Thoracic aorta (tissue), 2 donors: ENCODE measurements at places on chromosomes 7 and 10.

DNA sequence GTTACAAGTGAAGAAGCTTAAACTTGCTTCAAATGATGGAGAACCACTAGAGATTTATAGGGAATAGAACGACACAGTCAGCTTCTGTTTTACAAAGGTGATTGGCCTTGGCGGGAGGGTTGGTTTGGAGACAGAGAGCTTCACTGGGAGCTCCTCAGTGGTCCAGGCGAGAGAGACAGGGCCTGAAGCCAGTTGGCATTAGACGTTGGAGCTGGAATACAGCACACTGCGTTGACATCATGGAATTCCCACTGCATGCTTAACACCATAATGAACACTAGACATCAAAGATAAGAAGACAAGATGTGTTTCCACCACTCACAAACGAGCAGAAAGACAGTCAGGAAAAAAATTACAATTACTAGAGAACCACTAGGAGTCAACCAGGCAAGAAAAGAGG lies 67.8 kb downstream of the TBXAS1 start:
- no peak overlapping the region for H3K4me3 ChIP-seq
- H3K4me1 ChIP-seq, result no peaks in the 10 kb centered on the region
- H3K27ac ChIP-seq, result no peak overlapping the region
- no peaks in the 10 kb centered on the region for H3K27me3 ChIP-seq
- no peaks in the 10 kb centered on the region for H3K36me3 ChIP-seq
- DNase-seq, result no peak

DNA sequence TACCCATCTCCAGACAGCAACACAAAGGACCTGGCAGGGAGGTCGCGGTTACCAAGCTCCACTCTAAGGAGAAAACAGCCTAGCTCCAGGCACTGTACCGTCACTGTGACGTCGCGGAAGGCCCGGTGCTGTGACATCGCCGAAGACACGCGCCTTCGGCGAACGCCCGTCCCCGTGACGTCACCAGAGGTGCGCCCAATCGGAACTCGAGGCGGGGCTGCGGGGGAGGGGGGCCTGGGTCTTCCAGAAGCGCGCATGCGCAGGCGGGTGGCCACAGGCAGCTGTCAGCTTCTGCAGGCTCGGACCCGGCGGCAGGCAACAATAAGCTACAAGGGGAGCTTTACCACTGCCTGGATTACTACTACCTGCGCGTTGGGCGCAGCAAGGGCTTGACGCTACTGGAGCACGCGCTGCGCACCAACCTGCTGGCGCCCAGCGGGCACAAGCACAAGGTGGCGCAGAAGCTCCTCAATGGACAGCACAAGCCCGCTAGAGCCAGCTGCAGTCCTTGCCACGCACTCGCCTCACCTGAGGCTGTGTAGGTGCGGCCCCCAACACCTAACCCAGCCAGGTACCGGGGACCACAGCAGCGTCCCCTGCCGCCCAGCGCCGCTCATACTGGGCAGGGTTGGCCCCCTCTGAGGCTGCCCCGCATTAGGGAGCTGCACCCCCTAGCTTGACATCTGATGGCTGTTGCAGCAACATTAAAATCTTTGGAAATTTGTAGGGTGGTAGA lies 208.4 kb downstream of the TPST1 start:
- peaks cover 8% of the 10 kb centered on the region for H3K4me1 ChIP-seq
- no peak overlapping the region for H3K27ac ChIP-seq
- no peaks in the 10 kb centered on the region for H3K36me3 ChIP-seq
- no peaks in the 10 kb centered on the region for H3K27me3 ChIP-seq
- H3K4me3 ChIP-seq, result peak overlapping the region; percentile 76
- DNase-seq, result peak; percentile 50

GRCh38 chr10:48691812-48692528 lies 7.3 kb downstream of the WDFY4 start:
- H3K27ac ChIP-seq, result no peak overlapping the region
- no peak overlapping the region for H3K4me3 ChIP-seq
- no peaks in the 10 kb centered on the region for H3K36me3 ChIP-seq
- H3K27me3 ChIP-seq, result no peaks in the 10 kb centered on the region
- no peak for DNase-seq

- H3K4me3 ChIP-seq, result no peak overlapping the region
Observed at GRCh38 chr7:40851001-40851400, 716.2 kb downstream of the SUGCT start.

DNA sequence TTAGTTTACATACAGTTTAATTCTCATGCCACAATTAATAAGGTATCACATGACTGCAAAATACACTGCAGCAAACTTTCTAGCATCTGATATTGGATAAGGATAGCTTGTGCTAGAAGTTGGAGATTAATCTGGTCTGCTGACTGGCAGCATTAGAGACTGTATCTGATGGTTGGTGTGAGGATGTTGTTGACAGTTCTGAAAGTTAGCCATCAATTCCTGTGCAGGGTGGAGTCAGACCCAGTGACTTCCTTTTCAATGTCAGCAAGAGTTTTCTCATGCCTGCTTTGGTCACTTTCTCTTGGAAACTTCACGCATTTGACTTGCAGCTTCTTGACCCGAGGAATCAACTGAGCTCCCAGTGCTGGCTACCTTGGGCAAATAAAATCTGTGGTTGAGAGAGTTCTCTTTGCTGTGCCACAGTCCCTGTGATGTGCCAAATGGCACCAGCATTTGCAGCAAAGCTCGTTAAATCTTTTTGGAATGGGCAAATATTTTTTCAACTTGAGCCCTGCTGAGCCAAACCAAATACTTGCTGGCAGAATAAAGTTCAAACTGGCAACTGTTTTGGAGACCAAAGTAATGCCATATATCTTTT lies 233.0 kb downstream of the TRIL start:
- no peaks in the 10 kb centered on the region for H3K27me3 ChIP-seq
- DNase-seq, result no peak
- H3K4me3 ChIP-seq, result no peak overlapping the region
- H3K4me1 ChIP-seq, result peaks cover 27% of the 10 kb centered on the region
- H3K36me3 ChIP-seq, result no peaks in the 10 kb centered on the region
- no peak overlapping the region for H3K27ac ChIP-seq

DNA sequence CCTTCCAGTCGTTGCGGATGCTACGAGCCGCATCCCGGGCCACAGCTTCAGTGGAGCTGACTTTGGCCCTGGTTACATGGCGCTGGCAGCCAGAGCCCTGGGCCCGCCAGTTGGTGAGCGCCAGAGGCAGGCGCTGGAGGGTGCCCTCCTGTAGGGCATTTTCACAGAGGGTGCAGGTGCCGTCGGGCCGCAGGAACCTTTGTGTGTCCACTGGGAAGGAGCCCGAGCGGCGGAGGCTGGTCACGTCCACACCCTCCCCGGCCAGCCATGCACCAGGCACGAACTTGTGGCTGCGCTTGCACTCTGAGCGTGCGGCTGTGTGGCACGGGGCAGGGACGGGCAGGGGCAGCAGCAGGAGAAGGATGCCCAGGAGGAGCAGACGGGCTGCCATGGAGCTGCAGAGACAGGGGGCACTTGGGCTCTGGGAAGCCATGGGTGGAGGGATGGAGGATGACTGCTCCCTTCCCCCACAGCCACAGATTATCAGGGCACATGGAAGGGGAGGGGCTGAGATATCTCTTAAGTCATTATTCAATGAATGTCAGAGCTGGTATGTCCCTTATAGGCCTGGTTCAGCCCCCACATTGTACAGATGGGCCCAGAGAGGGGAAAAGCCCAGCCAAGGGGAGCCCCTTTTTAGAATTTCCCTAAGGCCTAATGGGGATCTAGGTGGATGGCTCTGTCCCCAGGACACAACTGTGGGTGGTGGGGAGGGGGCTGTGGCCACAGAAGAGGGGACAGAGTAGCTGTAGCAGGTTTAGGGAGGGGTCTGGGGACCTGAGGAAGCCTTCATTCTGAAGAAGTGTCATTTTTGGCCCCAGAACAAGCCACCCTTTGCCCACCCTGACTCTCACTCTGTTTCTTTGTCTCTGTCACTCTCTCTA lies 1.8 kb downstream of the PRF1 start:
- H3K27ac ChIP-seq, result no peak overlapping the region
- no peak for DNase-seq
- no peaks in the 10 kb centered on the region for H3K27me3 ChIP-seq
- H3K36me3 ChIP-seq, result no peaks in the 10 kb centered on the region
- no peak overlapping the region for H3K4me3 ChIP-seq

DNA sequence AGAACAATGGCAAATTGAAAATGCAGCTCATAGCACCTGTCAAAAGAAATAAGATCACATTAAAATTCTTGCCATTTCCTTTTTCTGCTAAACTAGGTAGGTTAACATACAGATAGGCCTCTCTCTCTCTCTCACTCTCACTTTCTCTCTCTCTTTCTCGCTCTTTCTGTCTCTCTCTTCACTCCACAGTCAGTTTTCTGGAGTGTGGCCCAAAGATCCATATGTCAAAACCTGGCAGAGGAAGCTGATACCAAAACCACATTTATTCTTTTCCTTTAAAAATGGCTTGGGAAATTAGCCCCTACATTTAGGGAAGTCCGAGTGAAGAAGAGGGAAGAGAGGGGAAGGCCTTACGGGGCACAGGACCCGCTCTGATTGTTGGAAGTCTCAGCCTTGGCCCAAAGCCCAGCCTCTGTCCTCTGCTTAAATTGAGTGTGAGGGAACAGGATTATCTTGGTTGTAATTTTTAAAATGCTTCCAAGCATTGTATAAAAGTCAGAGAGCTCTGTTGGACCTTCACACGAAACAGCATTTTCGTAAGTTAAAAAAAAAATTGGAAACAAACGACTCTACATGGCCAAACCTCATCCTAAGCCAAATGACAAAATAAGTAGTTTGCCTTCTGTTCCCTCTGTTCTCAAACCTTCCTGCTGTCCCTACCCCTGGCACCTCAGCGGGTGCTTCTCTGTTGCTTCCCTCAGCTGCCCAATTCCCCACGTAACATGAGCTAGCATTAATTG lies 83.2 kb downstream of the FRMD4A start:
- no peak overlapping the region for H3K4me3 ChIP-seq
- H3K27me3 ChIP-seq, result no peaks in the 10 kb centered on the region
- H3K27ac ChIP-seq, result no peak overlapping the region

- H3K4me1 ChIP-seq, result no peaks in the 10 kb centered on the region
- no peak for DNase-seq
- H3K27me3 ChIP-seq, result no peaks in the 10 kb centered on the region
- no peak overlapping the region for H3K27ac ChIP-seq
- H3K36me3 ChIP-seq, result no peaks in the 10 kb centered on the region
- H3K4me3 ChIP-seq, result no peak overlapping the region
Observed at GRCh38 chr7:140084972-140085371, 22.2 kb upstream of the PARP12 start.

- no peaks in the 10 kb centered on the region for H3K36me3 ChIP-seq
- peaks cover 5% of the 10 kb centered on the region for H3K27me3 ChIP-seq
- H3K4me3 ChIP-seq, result peak overlapping the region; percentile 57
Observed at GRCh38 chr7:73770860-73771670, 995 bp upstream of the CLDN3 start.

GRCh38 chr10:80685355-80685754 lies 147.7 kb downstream of the SH2D4B start:
- H3K36me3 ChIP-seq, result no peaks in the 10 kb centered on the region
- no peak overlapping the region for H3K27ac ChIP-seq
- H3K27me3 ChIP-seq, result no peaks in the 10 kb centered on the region

DNA sequence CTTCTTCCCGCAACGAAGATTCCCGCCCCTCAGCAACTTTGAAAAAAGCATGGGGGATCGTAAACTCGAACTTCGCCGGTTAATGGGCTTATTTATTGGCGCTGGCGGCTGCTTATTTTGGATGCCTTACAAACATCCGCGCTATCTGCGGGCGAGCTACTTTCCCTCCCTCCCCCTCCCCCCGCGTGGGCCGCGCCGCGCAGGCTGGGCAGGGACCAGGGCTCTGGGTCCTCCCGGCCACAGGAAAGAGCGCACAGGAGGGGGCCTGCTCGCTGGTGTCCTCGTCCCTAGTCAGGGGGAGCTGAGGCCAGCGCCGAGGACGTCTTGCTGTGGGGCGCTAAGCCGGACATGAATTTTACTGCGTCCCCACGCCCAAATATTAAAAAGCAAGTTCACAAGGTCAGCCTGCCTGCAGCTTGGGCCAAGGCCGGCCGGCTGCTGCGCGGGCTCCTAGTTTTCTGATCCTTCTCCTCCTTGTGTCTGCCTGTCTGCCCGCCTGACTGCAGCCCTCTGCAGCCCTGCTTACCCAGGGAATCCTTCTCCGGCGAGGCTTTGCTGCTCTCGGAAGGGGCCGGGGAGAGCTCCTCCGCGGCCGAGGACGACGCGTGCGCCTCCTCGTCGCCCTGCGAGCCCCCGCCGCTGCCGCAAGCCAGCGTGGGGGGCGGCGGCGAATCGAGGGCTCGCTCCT lies 1.2 kb downstream of the HOXA10 start:
- no peak for DNase-seq
- H3K27me3 ChIP-seq, result peaks cover 24% of the 10 kb centered on the region
- H3K27ac ChIP-seq, result peak overlapping the region; percentile 36
- peaks cover 15% of the 10 kb centered on the region for H3K4me1 ChIP-seq

DNA sequence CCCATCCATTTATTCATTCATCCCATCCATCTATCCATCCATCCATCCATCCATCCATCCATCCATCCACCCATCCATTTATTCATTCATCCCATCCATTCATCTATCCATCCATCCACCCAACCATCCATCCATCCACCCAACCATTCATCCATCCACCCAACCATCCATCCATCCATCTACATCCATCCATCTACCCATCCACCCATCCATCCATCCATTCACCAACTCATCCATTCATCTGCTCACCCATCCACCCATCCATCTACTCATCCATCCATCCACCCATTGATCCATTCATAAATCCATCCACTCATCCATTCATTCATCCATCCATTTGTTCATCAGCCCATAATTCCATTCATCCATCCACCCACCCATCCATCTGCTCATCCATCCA lies 56.4 kb downstream of the PFKFB3 start:
- H3K4me1 ChIP-seq, result no peaks in the 10 kb centered on the region
- DNase-seq, result no peak
- H3K36me3 ChIP-seq, result no peaks in the 10 kb centered on the region
- no peak overlapping the region for H3K27ac ChIP-seq
- H3K27me3 ChIP-seq, result no peaks in the 10 kb centered on the region
- no peak overlapping the region for H3K4me3 ChIP-seq

GRCh38 chr7:43729924-43730248 lies 563 bp upstream of the COA1 start:
- DNase-seq, result no peak
- H3K27ac ChIP-seq, result peak overlapping the region; percentile 84
- peak overlapping the region; percentile 96 for H3K4me3 ChIP-seq
- no peaks in the 10 kb centered on the region for H3K36me3 ChIP-seq

- DNase-seq, result no peak
- no peaks in the 10 kb centered on the region for H3K36me3 ChIP-seq
- H3K27ac ChIP-seq, result peak within 1 kb of the TSS; percentile 15
- peaks cover 5% of the 10 kb centered on the region for H3K4me1 ChIP-seq
- peak within 1 kb of the TSS; percentile 72 for H3K4me3 ChIP-seq
Observed at GRCh38 chr10:102869258-102870198, at the start of gene AS3MT. AS3MT (plus strand) TSS chr10:102869470; CDS start chr10:102869593, 123 bp downstream.

GRCh38 chr10:36224431-36224985 lies 582.4 kb upstream of the FZD8 start:
- DNase-seq, result no peak
- peaks cover 7% of the 10 kb centered on the region for H3K4me1 ChIP-seq
- H3K27me3 ChIP-seq, result no peaks in the 10 kb centered on the region
- H3K27ac ChIP-seq, result no peak overlapping the region
- H3K4me3 ChIP-seq, result no peak overlapping the region
- H3K36me3 ChIP-seq, result no peaks in the 10 kb centered on the region

- no peak for DNase-seq
- no peaks in the 10 kb centered on the region for H3K4me1 ChIP-seq
- H3K27me3 ChIP-seq, result no peaks in the 10 kb centered on the region
- H3K27ac ChIP-seq, result peak overlapping the region; percentile 36
- H3K4me3 ChIP-seq, result no peak overlapping the region
- H3K36me3 ChIP-seq, result no peaks in the 10 kb centered on the region
Observed at GRCh38 chr10:69045441-69046300, 42.2 kb upstream of the SRGN start.
